ENCODE measurements at places on chromosomes 16 and 17.
A peak's percentile ranks its signal among the peaks of the same experiment; 100 is the strongest.

DNA sequence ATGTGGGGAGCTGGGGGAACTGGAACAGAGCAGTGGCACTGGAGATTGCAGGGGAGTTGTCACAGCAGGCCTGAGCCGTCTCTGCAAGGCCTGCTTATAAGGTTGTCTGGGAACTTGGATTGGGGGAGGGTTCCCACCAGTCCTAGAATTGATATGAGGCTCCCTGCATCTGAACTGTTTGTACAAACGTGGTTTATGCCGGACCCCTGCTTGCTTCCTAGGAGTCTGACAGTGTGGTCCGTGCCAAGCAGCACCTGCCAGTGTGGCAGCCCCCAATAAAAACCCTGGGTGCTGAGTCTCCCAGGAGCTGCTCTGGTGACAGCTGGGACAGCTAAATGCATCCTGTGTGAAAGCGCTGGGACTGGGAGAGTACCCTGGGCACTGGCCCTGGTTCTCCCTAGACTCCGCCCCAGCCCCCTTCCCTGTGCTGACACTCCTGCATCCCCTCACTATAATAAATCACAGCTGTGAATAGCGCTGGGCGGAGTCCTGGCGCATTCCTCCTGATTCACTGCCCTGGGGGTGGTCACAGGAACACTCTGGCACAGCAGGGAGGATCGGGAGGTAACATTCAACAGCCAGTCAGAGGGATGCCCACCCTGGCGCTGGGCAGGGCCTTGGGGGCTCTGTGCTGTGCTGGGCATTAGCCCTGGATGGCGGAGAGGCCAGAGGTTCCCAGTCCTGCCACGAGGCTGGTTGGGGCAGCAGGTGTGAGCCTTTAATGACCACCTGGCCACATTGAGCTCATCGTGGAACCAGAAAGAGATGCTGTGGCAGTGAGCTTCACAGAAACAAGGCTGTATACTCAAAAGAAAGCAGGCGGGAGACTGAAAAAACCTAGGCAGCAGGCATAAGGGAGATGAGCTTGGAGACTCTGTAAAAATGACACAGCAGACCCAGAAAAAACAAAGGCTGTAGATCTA is 45.6 kb downstream of the RMI2 start:
- no peak for DNase-seq

GRCh38 chr16:13507530-13507929 is 412.4 kb upstream of the ERCC4 start:
- DNase-seq, result peak; percentile 4

DNA sequence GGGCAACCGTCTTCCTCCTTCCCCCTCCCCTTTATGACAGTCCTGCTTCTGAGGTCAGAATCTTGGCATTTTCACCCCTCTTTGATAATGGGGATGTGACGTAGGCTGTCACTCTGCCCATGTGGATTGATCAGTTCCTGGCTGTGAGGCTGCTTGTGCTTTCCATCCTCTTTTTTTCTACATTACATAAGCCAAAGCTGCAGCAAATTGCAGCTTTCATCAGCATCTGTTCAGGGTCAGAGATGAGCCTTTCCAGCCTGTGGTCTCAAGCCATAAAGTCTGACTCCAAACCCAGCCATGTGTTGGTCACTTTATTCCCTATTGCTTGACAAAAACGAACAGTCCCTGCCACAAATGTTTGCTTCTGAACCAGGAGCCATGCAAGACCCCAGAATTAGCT is 535.1 kb downstream of the CDH11 start:
- DNase-seq, result no peak

DNA sequence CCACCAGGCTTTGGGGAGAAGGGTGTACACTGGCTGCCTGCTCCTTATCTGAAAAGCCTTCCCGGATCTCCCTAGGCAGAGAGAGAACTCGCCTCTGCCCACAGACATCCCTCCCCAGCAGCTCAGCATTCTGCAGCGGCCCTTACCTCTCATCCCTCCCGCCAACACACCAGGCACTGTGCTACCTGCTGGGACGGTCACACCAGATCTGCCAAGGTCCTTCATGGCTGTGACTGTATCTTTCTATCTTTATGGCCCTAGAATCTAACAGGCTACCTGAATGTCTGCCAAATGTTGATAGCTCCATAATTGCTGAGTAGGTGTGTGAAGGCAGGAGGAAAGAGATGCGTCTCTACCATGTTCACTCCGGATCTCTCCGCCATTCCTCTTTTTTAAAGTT is 7.9 kb downstream of the TSNAXIP1 start:
- DNase-seq, result peak; percentile 35

- DNase-seq, result peak; percentile 98
Measured at GRCh38 chr17:58331815-58332777, 3.5 kb upstream of the TSPOAP1 start.

DNA sequence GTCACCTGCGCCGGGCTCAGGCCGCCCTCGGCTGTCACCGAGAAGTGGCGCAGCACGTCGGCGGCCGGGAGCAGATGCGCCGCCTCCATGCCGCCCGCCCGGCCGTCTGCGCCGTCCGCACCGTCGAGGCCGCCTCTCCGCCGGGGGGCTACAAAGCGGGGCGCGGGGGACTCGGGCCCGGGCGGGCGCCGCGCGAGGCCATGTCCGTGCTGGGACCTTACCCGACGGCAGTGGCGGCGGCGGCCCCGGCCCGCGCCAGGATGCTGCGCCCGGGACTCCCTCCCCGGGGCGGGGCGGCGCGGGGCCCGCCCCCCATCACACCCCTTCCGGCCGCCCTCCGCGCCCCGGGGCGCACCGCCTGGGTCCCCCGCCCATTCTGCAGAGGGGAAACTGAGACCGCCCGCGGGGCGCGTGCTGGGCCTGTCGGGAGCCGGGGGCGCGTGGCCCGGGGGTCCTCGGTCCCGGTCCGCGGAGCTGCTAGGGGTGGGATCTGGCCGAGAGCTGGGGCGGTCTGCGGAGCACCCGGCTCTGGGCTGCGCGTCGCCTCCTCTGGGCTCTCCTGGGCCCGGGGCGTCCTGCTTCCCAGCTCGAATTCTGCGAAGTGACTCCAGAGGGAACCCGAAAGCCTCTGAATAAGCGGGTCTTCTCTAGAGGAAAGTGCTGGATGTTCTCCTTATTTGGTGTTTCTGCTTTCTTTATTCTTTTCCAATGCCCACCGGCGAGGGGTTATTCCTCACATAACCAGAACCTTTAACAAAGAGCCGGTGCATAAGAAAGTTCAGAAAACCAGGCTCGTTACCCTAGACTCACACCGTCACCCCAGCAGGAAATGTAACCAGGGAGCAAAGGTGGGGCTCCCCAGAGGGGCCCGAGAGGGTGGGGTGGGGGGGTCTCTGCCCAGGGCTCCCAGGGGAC is at the start of gene ATP2A3:
TSS of gene ATP2A3 (minus strand) at position 235 of the 915 bp plus-strand sequence. CDS start at position 89, 146 bp downstream.
- DNase-seq, result peak; percentile 71

DNA sequence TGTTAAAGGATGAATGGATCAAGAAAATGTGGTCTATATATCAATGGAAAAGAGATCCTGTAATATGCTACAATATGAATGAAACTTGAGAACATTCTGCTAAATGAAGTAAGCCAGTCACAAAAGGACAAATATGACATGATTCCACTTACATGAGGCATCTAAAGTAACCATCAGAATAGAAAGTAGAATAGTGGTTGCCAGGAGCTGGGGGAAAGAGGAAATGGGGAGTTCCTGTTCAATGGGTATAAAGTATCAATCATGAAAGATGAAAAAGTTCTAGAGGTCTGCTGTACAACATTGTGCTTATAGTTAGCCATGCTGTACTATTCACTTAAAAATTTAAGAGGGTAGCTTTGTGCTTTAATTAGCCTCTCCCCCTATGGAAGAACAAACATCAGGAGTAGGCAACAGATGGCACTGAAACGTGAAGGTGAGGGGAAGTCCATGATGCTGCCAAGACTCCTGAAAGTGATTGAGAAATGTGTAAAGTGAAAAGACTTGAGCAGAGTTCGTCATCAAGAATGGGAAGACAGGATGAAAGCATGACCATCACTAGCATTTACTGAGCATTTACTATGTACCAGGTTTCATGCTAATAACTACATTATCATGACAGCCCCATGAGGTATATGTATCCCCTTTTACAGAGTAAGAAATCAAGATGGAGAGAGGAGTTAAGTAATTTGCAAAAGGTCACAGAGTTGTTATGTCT is 167.2 kb downstream of the CYB561 start:
- no peak for DNase-seq

DNA sequence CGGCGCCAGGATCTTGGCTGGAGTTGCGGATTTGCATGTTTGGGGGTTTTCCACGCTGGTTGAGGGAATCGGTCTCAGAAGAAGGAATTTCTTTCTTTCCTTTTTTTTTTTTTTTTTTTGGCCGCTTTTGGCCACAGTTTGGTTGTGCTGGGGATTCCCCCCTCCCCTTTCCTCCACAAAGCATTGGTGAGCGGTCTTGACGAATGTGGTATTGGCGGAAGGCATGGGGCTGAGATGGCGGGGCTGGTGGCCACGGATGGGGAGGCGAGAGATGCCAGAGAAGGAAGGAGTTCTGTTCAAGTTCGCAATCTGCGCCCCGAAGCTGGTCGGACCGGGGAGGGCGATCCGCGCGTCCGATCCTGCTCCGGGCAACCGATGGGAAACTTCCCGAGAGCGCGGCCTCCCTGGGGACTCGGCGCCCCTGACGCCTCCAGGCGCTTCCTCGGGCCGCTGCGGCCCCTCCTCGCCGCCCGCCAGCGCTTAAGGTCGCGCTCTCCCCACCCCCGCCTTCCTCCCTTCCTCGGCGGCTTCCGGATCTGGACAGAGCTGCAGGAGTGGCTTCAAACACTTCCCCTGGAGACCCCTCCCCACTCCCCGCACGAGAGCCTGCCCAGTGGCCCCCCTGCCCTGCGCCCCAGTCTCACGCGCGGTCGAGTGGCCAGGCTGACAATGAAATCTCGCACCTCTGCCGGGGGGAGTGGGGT is 43.2 kb downstream of the RAI1 start:
- peak; percentile 46 for DNase-seq

Data from hematopoietic multipotent progenitor cell treated with erythropoietin and hydrocortisone succinate and interleukin-3 and kit ligand, for 6 days (in vitro differentiated cells).